Gastrocnemius medialis (tissue), 4 donors: ENCODE measurements at places on chromosomes 5 and 9.

DNA sequence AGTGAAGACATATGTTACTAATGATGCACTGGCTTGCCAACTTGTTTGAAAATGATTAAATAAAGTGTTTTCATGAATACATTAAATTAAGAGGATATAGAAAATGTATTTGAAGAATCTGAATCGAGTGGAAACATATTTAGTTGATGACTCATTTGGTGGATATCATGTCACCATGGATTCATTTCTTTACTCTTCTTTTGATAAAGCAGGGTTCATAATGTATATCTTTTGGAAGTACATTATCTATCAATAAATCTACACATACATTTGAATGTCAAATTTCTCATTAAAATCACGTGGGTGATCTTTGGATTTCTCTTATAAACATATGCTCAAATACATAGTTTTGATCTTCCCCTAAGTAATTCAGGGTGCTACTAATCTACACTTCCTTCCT lies 1148.1 kb upstream of the ACO1 start:
- DNase-seq, result no peak

DNA sequence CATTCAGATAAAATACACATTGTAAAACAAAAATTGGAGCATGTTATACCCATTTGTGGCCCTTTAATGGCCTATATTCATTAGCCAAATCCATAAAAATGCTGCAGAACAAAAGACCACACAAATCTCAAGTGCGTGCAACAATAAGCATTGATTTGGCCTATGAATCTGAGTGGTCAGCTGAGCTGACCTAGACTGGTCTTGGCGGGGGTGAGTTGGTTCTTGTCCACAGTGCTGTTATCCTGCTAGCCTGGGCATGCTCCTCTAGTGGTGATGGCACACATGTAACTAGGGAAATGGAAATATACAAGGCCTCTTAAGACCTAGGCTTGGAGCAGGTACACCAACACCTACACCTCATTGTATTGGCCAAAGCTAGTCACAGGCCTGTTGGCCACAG lies 122.2 kb upstream of the TBCA start:
- no peak for DNase-seq

GRCh38 chr5:131386779-131387178 lies 122.9 kb downstream of the CDC42SE2 start:
- DNase-seq, result no peak

DNA sequence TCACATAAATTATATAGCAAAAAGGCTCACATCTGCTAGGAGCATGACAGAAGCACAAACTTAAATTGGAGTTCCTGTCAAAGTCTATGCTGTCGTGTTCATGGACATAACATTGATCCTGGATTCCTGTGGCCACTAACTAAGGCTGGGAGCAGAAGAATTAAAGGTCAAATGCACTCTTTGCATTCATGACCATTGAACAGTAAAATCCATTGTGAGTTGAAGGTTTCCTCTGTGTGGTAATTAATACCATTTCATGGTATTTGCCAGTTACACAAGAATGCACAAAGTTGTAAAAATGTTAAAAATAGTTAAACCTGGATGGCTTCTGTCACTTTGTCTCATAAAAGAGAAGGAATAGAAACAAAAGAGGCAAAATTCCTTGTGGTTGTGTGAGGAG lies 242.6 kb downstream of the NPR3 start:
- no peak for DNase-seq

DNA sequence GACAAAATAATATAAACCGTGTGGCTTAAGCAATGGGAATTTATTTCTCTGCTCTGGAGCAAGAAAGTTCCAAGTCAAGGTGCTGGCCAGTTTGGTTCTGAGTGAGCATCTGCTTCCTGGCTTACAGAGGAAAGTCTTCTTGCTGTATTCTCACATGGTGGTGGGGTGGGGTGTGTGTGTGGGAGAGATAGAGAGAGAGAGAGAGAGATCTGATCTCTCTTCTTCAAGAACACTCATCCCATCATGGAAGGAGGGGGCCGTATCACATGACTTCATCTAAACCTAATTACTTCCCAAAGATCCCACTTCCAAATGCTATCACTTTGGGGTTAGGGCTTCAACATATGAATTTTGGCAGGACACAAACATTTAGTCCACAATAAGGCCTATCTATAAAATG lies 91.2 kb downstream of the PRR16 start:
- no peak for DNase-seq

DNA sequence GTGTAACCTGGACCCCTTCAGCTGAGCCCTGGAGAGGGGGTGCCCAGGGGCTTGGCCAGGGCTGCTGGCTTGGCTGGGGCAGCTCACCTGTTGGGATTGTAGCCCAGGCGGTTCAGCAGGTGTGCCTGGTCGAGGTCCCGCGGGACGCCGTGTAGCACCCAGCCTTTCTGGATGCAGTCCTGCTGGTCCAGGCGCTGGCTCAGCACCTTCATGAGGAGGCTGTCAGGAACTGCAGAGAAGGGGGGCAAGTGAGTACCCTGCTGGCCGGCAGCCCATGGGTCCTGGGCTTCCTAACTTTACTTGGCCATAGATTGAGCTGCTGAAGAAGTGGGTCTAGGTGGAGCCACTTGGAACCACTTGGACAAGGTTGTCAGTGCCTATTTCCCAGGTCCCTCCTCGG lies 85.5 kb downstream of the AK8 start:
- DNase-seq, result no peak

GRCh38 chr9:83291196-83291595 lies 228.3 kb upstream of the RASEF start:
- DNase-seq, result no peak

GRCh38 chr5:15222156-15222555 lies 277.8 kb upstream of the FBXL7 start:
- no peak for DNase-seq

DNA sequence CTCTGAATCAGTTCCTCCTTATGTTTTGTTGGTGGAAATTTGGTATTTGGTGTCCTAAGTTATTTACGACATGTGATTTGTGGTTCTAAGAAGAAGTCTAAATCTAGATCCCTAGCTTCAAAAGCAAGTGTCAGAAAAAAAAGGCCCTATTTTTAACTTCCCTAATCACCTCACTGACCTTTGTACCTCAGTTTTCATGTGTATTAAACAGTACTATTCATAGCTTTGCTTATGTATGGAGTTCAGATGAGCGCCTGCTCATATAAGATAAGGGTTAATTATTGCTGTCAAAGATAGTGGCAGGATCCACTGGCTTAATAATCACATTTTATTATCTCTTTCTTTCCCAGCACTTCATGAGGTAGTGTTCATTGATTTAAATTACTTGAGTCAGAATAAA lies 318.2 kb downstream of the PARP8 start:
- no peak for DNase-seq

- no peak for DNase-seq
Measured at GRCh38 chr9:33506626-33507370, 17.3 kb upstream of the ANKRD18B start.

- peak; percentile 62 for DNase-seq
Measured at GRCh38 chr9:38380872-38381534, 11.5 kb upstream of the ALDH1B1 start.

DNA sequence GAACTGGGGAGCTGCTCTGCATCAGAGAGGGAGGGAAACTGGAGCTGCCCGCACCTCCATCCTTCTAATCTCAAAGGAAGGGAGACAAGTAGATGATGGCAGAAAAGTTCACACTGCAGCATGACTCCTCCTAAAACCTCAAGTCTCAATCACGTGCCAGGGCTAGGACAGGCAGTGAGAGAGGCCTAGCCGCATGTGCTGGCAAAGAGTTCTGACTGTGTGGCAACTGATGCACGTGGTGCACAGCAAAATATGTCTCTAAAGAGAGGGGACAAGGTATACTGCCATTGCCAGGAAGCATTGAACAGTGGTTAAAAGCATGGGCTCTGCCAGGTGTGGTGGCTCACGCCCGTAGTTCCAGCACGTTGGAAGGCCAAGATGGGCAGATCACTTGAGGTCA lies 38.1 kb downstream of the FBXO10 start:
- DNase-seq, result peak; percentile 25

DNA sequence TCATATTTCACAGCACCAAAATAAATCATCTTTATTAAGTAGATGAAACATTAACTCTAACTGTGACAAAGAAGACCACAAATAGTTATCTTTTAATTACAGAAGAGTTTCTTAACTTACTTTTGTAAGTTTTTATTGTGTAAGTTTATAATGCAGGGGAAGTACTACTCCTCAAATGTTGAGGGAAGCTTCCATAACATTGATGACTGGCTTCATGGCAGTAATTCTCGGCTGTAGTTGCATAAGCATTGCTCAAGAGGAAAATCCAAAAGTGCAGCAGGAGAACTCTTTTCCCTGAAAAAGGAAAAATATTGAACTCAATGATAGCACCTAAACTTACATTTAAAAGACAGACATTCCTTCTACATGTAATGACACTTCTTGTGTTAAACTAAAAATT lies 4.6 kb downstream of the TSLP start:
- DNase-seq, result no peak

GRCh38 chr5:96254980-96255691 lies 177.9 kb downstream of the PCSK1 start:
- DNase-seq, result no peak

DNA sequence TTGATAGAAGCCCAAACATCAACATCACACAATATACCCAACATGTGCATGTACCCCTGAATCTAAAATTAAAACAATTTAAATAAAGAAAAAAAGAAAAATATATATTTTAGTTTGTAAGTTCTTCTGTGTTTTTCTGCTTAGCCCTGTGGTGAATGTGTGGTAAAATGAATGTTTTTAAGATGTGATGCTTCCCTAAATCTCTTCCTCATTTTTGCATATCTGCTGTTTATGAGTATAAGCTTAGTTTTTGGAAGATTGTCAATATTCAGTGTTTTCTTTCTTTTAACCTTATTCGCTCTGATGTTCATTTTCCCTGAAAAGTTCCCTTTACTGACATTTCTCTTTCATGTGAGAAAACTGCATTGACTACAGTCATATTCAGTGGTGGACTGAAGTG lies 44.4 kb upstream of the DAB2 start:
- no peak for DNase-seq

- no peak for DNase-seq
Measured at GRCh38 chr5:149580808-149581191, 498 bp upstream of the ARHGEF37 start.

DNA sequence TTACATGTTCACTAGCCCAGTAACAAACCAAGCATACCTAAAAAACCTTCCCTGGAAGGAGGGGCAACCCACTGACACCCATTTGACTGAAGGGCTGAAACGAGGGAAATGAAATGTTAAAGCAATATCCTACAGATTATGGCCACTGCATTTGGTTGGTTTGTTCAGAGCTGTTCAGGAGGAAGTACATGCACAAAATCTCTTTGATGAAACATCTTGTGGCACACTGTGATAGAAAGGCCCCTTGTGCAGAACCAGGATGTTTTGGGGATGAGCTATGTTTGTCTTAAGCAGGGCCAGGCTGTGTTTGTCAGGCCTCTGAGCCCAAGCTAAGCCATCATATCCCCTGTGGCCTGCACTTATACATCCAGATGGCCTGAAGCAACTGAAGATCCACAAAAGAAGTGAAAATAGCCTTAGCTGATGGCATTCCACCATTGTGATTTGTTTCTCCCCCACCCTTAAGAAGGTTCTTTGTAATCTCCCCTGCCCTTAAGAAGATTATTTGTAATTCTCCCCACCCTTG lies 467.3 kb upstream of the PIK3R1 start:
- no peak for DNase-seq

- no peak for DNase-seq
Measured at GRCh38 chr9:131296906-131297500, 7.5 kb downstream of the PLPP7 start.

DNA sequence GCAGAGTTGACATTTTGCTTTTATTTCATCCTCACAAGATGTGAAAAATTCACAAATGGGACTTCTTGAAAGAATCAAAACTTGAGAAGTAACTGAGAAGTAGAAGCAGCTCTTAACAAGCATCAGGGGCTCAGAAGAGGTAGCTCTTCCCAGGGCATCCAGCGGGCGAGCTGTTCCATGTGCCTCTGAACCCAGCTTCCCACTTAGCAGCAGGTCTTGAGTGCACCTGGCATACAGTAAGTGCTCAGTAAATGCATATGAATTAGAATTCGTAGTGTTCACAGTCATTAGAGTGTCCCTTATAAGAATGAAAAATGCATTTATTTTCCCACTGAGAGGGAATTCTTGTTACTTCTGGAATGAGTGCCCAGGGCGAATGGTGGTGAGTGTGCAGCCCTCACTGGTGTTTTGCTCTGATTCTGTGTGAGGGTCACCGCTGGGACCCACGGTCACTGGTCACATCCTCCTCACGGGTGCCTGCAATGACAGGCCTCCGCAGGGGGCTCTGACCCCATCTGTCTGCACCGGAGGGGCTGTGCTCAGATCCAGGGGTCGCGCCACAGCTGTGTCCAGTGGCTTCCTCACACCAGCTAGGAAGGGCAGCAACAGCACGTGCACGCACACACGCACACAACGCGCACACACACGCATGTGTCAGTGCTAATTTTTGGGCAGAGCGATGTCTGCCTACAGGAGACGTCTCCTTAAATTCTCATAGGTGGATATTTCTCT lies 26.9 kb downstream of the EXOC3 start:
- no peak for DNase-seq

DNA sequence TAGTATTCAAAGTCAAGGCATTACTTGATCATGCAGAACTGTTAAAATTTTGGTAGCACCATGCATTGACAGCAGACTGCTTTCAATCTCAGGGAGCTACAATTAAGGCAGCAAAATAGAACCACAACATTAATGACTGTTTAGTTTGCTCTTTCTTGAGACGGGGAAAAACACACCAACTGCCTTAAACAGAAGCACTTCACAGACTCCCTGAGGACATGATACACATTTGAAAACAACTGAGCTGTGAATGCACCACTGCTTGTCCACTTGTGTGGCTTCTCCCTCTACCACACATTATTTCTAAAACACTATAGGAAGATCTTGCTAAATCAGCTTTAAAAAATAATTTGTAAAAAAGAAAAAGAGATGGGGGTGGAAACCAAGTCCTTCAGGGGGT lies 79.6 kb upstream of the MAST4 start:
- DNase-seq, result no peak

DNA sequence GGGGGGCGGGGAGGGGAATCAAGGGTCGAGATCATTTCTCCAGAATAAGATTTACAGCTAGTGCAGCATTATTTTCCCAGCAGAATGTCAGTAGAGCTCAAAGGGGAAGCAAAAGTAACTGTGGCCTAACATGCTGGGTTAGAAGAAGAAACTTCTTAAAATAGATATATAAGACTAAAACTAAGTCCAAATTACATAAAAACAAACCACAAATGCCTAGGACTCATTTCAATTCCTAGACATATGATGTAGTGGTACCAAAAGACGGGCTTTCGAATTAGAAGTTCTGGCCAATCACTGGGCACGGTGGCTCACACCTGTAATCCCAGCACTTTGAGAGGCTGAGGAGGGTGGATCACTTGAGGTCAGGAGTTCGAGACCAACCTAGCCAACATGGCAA lies 20.8 kb upstream of the MELK start:
- DNase-seq, result no peak
